Activated T-helper 1 cell treated with anti-CD3 and anti-CD28 coated beads, Interleukin-12 subunit alpha, Interleukin-12 subunit beta, Interleukin-2, Interleukin-4 antibody, amounts not matched to agents 30 ng/mL and 10 ng/mL and 1 ng/mL, durations not matched to agents 14 hours and 24 hours and 36 hours (primary cell): ENCODE measurements at places on chromosomes 13 and 19. TPM values are rescaled to one million over a fixed set of nuclear protein-coding genes. Genes with fewer than 3 reads are reported as not detected.
A peak's percentile ranks its signal among the peaks of the same experiment; 100 is the strongest.

DNA sequence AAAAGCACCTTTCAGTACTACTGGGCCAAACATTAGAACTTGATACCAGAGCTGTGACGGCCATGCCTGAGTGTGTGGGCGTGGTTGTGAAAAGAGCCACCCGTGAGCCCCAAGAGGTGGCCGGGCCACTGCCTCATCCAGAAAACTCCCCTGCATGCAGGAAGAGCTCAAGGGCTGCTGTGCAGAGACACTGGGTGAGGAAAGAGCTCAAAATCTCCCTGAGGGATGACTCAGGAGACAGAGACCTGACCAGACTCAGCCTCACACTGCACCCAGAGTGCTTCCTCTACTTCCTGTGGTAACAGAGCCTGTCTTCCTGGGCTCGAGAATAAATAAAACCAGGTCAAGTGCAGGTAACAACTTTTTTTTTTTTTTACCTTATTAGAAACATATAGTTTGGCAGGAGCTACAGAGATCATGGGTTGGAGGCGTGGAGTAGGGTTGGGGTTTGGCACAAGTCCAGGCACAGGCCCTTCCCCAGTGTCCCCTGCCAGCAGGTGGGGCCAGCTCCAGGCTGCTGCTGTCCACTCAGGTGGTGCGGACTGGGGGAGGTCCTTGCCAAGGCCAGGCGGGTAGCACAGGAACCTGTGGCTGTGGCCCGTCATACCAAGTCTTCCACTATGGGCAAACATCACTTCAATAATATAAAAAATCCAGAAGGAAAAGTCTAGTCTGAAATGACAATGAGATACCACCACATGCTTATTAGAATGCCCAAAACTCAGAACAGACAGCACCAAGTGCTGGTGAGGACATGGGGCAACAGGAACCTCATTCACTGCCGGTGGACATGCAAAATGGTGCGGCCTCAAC lies 25.5 kb downstream of the ELL start:
- DNase-seq = peak; percentile 56

- DNase-seq = peak; percentile 8
Measured at GRCh38 chr19:30669329-30670010, 297.3 kb downstream of the ZNF536 start.

DNA sequence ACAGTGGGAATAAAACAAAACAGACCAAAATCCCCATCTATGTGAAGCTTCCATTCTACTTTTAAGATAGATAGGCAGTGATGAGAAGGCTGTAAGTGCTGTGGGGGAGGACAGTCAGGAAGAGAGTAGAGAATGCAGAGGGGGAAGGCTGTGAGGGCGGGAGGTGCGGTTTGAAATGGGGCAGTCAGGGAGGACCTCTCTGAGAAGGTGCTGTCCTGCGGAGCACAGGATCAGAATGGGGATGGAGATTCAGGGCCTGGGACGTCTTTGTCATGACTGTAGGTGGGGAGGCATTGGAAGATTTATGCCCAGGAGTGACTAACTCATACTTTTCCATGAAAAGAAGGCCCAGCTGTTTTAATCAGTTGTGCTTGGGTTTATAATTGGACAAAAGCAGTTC lies 3.9 kb upstream of the GPR183 start:
- no peak for DNase-seq

RPL18 gene
- 1,774 and 1,780 TPM in 2 replicates for total RNA-seq

DNA sequence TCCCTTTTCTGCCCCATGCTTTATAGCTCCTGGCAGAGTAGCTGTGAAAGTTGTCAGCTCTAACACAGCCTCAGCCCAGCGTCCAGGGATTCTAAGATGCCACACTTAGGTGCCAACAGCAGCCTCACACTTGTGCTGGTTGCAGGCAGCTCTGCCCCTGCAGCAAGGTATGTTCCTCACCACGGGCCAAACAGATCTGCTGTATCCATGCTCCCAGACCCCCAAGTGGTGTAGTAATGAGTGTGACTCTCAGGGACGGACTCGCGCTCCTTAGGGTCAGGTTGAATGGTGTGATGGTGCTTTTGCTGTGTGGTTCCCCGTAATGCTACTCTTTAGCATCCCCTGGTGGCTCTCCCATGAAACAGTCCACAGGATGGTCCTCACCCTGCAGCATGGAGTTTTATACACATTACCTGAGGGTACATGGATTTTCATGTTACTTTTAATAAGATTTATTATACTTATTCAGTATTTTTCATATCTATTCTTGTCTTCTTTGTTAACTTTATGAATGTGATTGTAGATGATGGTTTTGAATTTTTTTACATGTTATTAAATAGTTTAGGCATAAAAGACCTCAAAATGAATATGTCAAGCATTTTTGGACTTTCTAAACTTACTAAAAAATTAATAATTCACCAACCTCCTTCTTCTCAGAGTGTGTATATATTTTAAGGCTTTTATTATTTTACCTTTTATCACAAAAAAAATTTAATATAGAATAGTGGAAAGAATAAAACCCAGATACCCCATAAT lies 232.5 kb downstream of the SLC7A1 start:
- DNase-seq = no peak

LRRC63 gene
- total RNA-seq = 0.13 and 0.17 TPM in 2 replicates

- DNase-seq = no peak
Measured at GRCh38 chr13:25085125-25085742, 10.7 kb upstream of the PABPC3 start.

DNA sequence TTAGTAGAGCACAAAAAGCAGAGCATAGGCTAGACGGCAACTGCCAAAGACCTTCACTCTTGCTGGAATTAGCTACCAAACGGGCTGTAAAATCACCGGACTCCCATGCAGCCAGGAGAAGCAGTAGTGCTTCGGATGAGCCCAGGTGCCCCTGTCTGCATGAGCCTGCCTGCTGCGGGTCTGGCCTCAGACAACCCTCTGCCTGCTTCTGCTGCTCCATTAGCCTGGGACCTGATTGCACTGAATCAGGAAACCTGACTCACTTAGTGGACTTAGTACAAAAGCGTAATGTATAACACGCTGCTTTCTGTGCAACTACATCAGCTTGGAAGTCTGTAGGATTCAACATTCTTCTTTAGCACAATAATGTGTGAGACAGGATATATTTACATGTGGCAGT lies 170.0 kb downstream of the LMO7 start:
- DNase-seq = no peak

SLC10A2 gene
- not detected in 2 replicates for total RNA-seq

DNAAF3 gene
- total RNA-seq = 0.36 TPM in 1 of 2 replicates, not detected in the other

DNA sequence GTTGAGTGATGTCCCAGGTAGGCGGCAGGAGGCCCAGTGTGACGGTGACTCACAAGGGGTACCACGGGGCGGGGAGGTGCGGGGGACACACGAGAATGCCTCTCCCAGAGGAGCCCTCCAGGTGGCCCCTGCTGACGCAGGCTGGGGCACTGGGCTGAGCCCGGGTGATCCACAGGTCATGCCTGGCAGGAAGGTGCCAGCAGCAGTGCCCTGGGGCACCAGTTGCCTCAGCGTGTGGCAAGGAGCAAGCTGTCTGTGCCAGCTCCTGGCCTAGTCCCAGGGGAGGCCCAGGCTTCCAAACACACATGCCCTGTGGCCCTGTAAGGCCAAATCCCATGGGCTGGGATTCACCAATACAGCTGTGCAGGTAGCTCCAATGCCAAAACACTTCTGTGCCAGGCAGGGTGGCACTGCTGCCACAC lies 28.0 kb downstream of the AKT2 start:
- no peak for DNase-seq

DNA sequence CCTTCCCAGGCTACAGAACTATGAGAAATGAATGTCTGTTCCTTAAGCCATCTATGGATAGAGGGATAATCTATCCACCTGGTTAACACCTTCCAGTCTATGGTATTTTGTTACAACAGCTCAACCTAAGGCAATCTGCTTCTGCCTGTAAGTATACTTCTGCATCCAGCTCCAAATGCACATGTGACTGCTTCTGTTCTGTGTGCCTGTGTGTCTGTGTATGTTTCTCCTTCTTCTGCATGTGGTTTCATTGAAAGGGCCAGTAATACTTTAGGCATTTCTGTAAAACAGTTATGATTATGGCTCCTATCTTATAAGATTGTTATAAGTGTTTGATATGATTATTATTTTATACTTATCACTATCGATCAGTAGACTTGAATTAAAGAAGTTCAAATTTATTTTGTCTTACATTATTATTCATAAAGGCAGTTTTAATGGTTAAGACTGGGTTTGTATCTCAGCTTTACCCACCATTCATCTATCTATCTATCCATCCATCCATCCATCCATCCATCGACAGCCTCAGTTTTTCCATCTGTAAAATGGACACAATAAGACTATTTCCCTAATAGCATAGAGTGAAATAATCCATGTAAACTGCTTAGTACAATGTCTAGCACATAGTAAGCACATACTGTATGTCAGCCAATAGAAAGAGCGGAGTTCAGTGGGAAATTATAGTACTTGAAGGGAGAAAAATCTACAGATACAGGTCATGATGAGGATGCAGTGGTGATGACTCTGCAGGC lies 37.5 kb upstream of the TM9SF2 start:
- DNase-seq = no peak
